Lung (tissue), 17 donors: ENCODE measurements at places on chromosomes 4 and X. TPM values are rescaled to one million over a fixed set of nuclear protein-coding genes. Genes with fewer than 3 reads are reported as not detected.
A peak's percentile ranks its signal among the peaks of the same experiment; 100 is the strongest.

OCIAD2 gene
- total RNA-seq: 35.8 TPM

CYLC1 gene
- not detected for total RNA-seq

PABPC1L2B gene
- total RNA-seq: not detected

NUDT6 gene
- 6.7 TPM for total RNA-seq

TXK gene
- total RNA-seq: 2.4 TPM

GPRASP3 gene
- total RNA-seq: 12.9 TPM

GRCh38 chr4:13294961-13295605, 189.1 kb downstream of the RAB28 start:
- DNase-seq: peak; percentile 3

DNA sequence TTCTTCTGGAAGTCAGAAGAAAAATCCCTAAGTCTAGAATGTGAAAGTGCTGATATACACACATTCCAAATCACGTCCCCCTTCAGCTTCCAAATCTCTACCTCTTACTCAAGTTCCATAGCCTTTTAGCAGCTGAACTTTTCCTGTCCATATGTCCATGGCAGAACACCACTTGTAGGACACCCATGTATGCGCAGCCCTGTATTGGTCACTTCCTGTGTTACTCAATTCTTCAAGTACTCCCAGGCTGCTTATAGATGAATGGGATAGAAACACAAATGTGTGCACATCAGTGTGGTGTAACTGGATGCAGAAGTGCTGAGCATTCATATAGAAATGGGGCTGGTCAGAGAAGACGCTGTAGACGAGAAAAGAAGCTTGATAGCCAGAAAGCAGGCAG, 18.8 kb downstream of the SRPX2 start:
- no peak for DNase-seq

DNA sequence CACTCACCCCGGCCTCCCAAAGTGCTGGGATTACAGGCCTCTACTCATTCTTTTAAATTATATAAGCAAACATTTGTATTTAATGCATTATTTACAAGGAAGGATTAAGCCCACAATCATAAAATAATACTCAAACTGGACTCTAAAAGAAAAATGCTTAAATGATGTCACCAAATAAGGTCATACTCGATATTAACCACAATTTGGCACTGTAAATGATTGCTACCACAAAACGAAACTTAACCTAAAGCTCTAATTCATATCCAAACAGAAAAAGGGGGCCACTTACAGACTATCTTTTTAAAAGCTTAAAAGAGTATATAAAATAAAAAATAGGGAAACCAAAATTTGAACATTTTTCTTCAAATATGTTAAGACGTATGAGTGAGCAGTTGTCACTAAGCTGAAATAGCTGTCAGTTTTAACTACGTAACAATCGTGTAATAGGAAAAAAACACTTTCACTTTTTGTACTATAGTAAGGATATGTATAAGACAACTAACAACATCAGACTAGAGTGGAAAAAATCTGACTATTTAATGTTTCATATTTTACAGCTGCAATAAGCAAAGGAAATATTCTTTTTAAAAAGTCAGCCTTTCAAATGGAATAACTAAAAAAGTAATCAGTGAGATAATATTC, 108.2 kb upstream of the GPR34 start:
- DNase-seq: no peak

- no peak for DNase-seq
Measured at GRCh38 chr4:37241647-37242046, 2.9 kb upstream of the NWD2 start.

DNA sequence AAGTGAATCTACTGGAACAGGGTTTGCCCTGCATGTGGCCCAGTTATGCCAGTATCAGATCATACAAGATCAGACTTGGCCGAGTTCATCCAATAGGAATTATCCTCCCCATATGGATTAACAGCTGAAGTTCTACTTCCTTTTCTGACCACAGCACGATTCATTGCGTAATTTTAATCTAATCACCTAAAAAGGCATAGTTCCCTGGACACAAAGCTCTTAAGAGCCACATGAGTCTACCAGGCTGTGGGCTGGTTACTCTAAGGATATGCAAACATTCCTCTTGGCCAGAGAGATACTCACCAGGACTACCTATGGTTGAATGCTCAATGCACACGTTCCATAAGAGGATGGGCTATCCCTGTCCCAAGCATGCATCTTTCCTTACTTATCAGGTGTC, 46.9 kb downstream of the CHST7 start:
- no peak for DNase-seq

DNA sequence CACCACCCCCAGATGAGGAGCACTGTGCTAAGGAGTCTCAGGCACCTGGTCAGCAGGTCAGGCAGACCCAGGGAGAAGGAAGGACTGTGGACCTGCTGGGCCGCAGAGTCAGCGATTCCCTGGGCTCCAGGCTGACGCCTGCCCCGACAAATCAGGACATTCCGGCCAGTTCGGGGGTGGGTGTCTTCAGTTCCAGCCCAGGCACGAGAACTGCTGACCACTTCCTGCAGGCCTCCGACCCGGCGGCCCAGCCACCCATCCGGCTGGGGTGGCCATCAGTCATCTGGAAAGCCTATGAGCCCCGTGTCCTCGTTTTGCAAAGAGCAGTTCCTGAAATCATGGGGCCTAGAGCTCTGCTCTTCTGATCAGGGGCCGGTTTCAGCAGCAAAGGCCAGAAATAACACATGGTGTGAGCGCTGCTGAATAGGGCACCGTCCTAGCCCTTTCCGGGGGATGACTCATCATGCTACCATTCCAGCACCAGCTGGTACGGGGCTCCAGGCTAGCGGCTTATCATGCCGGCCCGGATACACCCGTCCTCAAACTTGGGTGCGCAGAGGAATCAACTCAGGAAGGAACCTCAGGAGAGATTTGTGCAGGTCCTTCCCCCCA, 7.8 kb upstream of the SH3TC1 start:
- peak; percentile 43 for DNase-seq

- DNase-seq: no peak
Measured at GRCh38 chrX:44012484-44013096, 39.4 kb upstream of the NDP start.

DNA sequence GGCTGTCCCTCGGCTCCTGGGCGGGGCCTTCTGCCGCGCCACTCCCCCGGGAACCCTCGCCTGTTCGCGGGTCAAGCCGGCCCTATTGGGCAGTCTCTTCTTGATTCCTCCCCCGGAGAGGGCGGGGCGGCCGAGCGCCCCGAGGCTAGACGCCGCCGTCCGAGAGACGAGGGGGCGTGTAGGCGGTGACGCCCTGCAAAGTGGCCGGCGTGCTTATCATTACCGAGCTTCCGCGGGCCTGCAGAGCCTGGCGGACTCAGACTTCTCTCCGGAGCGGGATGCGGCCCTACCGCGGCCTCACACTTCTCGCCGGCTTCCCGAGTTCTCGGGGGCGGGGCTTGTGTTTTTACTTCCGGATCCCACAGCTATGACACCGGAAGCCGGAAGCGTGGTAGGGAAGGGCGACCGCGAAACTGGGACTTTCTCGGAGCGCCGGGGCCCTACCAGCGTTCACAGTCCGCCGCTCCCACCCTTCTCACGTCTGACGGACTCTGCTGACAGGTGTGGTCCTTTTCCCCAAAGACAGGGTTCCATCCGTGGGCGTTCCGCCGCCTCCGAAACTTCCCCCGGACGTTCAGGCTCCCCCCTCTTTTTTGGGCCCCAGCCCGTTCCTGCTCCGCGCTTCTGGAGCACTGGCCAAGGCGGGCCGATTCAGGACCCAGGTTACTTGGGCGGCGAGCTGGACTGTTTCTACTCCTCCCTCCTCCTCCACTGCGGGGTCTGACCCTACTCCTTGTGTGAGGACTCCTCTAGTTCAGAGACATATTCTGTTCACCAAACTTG, at the start of gene IKBKG:
TSS of gene IKBKG (plus strand) at position 376 of the 783 bp plus-strand sequence. CDS start 4,383 bp downstream, outside the sequence.
- DNase-seq: peak; percentile 94

DNA sequence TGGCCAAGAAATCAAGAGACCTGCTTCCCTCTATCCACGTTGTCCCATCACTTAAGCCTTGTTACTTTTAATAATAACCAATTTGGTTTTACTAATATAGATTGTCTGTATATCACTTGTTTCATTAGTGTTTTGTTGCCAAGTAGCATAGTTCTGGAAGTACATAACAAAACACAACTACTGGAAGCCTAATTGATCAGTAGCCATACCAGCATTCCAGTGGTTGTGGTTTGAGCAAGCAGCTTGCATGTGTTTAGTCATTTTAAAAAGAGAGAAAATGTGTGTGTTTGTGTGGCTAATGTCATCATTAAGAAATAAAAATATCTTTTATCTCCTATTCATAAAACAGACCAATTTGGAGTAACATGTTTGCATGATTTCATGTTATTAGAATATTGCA, 70.8 kb downstream of the PTPN13 start:
- no peak for DNase-seq

DNA sequence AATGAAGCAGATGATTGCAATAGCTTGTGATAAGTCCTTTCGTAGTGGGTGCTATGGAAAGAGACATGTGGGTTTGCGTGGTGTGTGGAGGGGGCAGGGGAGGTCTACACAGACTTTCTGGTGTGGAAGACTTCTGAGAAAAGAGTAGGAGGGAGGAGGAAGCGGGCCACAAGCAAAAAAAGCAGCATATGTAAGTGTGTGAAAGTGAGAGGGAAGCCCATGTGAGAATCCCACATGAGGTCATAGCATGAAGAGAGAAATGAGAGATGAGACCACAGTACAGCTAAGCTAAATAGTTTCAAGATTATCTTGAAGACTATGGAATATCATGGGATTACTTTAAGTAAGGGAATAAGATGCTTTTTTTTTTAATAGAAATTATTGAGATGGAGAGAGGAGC, 2039.9 kb upstream of the TENM3 start:
- no peak for DNase-seq

DNA sequence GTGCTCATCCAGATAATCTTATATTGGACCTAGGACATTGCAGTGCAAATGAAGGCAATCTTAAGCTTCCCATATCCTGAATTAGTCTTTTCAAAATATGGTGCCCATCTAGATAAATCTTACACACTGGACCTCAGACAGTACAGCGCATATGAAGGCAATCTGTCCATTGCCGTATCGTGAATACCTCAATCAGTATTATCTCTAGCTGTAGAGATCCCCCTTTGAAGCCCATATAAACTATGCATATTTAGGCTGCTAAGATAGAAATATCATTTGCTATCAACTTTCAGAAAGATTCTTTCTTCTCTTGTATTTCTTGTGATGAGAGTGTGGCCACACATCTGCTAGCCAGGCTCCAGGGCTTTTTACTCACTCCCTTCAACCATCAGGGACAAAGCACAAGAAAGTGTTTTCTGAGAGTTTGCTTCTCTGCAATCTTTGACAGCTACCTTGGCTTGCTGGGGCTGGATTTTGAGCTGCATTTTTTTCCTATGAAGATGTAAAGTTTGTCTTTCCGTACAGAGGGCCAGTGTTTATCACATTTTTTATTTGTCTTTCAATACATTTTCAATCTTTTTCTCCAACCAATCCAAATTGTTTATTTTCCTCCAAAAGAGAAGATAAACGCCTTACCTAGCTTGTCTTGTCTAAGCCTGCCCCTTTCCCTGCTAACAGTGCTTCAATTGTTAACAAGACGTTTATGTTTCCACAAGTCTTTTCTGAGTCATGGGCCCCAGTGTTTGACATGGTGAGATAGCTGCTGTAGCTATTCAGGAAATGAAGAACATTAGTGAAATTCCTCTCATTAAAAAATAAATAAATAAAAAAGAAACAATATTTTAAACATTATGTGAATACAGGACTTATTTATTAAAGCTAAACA, 57.6 kb upstream of the FAT1 start:
- DNase-seq: no peak

GRCh38 chrX:18410038-18410437, 15.4 kb upstream of the CDKL5 start:
- DNase-seq: peak; percentile 38

DNA sequence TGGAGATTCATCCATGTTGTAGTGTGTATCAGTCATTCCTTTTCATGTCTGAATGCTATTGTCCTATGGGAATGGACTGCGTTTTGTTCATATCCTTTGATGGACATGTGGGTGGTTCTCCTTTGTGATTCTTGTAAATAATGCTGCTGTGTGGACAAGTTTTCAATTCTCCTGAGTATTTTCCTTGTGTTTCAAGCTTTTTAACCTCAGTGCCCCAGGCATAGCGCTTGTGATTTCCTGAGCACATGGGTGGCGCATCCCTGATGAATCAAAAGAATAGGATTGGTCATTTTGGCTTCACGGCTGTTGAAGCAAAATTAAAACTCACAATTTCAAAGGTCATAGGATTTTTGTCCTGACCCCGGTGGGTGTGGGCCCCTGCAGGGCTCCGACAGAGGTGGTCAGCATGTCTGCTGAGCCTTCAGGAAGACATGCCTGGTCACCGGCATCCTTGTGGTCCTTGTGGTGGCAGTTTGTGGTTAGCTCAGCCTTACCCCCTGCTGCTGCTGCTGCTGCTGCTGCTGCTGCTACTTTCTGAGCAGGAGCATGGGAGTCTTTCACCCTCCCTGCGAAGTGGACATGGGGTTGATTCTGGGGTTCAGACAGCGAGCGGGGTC, 30.0 kb downstream of the SHROOM2 start:
- no peak for DNase-seq

DNA sequence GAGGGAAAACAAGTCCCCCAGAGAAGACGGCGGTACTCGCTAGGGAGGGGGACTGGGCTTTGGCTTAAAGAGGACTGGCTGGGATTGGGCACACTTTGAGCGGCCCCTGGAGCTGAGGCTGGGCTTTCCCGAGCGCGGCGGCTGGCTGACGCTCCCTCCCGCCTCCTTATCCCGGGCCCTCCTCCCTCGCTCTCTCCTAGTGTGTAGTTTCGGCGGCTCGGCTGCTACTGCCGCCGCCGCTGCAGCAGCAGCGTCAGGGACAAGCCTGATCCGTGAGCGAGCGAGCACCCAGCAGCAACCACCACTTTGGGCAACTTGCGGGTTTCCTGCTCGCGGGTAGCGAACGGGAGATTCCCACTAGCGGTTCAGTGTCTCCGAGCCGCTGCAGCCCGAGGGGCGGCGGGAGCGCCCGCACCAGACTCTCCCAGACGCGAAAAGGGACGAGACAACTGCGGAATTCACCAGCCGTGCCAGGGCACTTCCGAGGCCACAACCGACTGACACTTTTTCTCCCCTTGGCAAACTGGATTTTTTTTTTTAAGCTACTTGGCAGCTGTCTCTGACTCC, 632 bp upstream of the PCDH7 start:
- DNase-seq: peak; percentile 91

DNA sequence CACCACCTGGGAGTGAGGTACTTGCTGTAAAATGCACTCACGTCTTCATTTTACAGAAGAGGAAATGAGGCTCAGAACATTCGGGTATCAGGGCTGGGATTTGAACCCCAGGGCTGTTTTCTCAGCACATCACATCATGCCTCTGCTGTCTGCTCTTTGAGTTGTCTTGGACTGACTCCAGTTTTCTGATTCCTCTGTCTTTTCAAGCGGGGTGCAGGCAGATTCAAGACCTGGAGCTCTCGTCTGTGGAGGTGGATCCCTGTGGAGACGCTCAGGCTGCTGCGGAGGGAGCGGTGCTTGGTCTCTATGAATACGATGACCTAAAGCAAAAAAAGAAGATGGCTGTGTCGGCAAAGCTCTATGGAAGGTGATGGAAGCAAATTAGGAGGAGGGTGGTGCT, 6.3 kb downstream of the LAP3 start:
- DNase-seq: no peak

DNA sequence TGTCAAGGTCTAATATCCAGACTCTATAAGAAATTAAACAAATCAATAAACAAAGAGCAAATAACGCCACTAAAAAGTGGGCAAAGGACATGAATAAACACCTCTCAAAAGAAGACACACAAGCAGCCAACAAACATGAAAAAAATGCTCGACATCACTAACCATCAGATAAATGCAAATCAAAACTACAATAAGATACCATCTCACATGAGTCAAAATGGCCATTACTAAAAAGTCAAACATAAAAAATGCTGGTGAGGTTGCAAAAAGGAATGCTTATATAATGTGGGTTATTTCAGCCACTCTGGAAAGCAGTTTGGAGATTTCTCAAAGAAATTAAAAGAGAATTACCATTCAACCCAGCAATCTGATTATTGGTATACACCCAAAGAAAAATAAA, 481.1 kb downstream of the STPG2 start:
- DNase-seq: no peak
